CD4-positive, alpha-beta T cell (primary cell): ENCODE measurements at places on chromosomes 13 and 19.

GRCh38 chr13:20451397-20451796 lies 74.3 kb downstream of the CRYL1 start:
- DNase-seq: no peak

DNA sequence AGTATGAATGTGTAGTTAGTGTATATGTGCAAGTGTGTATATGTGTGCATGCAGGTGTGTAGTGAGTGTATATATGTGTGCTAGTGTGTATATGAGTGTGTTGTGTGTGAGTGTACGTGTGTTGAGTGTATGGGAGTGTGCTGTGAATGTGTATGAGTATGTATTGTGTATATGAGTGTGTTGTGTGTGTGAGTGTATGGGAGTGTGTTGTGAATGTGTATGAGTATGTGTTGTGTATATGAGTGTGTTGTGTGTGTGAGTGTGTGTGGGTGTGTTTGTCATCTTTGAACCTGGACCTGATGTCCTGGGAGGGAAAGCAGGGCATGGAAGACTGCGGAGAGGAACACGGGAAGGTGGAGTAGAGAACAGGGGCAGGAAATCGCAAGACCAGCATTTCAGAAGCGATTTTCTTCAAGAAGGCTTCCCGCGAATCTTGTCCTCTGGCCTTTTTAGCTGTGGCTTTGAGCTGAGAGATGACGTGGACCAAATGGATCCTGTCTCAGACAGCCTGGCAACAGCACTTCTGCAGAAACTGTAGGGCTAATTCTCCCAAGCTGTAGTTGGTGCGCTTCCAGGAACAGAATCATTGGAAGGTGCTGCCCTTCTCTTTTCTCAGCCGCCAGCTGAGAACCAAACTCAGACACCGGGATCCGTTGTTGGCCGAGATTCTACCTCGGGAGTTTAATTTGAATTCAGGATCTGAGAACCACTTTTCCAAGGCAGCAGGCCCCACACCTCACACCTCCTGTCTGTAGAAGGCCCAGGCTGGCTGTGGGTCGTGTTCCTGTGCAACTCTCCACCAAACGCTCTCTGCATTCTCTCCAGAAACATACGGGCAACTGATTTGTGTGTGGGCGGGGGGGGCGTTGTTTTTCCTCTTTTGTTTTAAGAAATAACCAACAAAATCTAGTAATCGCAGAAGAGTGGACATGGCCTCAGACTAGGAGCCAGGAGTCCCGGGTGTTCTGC lies 94.7 kb upstream of the RAP2A start:
- no peak for DNase-seq

DNA sequence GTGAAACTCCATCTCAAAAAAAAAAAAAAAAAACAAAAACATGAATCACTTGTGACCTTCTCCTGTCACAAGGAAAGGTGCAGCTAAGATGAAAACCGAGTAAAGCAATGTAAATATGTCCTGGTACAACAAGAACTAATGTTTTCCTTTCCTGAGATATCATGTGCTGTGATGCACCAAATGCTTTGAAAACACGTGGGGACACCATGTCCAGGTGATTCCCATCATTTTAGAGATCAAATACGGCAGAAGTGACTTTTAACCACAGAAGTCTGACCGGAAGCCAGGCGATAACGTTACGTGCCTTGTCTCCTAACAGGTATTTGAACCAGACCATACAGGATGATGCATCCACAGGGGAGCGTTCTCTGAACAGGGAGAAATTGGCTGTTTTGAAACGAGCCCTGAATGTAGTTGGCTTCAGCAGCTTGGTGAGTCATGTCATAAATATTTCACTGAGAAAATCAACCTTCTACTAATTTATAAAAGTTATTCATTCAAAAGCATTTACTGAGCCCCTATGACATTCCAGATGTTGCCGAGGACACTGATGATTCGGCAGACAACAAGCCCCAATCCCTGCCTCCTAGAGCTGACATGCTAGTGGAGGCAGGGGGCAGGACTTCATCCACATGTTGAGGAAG lies 328.1 kb downstream of the MYO16 start:
- DNase-seq: no peak

DNA sequence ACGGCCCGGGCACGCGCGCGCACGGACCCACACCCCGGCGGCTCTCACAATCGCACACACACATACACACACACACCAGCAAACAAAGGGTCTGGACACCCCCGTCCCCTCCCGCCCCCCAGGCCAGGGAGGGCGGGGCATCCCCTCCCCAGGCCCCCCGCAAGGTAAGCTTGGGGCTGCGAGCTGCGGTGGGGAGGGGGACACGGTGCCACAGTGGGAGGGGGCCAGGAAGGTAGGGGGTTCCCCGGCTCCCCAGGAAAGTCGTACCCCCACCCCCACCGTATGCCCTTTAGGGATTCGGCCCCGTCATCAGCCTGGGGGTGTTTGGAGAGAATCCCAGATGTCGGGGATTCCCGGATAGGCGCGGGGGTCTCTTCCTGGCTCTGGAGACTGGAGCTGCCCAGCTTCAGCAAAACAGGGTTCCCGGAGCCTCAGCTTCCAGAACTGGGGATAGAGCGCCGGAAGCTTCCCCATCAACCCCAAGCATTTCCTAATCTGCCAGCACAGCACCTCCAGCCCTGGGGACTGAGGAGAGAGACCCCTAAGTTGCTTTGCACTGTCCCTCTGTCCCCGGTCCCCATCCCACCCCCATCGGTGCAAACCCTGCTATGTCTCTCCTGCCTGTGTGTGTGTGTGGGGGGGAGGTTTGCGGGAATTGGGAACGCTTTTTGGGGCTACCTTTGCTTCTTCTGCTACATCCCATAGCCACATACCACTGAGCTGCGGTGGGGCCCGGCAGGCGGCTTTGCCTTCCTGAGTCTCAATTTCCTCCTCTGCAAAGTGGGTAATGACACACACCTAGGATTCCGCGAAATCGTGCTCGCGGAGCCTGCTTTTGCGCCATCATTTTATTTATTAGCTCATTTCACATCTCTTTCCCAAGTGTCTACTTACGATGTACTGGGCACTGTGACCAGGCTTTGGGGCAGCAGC lies 1.8 kb upstream of the CDC37 start:
- peak; percentile 50 for DNase-seq

DNA sequence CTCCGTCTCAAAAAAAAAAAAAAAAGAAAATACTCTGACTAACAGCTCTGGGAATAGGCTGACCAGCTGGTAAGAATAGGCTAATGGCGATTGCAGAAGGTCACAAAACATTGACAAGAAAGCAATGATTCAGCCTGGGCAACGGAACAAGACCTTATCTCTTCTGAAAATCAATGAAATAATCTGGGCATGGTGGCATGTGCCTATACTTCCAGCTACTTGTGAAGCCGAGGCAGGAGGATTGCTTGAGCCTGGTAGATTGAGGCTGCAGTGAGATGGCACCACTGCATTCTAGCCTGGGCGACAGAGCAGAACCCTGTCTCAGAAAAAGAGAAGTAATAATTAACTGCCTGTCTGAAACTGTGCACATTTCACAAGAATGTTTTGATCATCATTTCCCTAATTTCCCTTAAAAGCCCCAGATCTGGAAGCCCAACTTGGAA lies 18.8 kb upstream of the MTRF1 start:
- DNase-seq: no peak

- DNase-seq: no peak
Measured at GRCh38 chr13:30991184-30991583, 58.7 kb downstream of the TEX26 start.
